Stimulated activated CD4-positive, alpha-beta T cell treated with anti-CD3 and anti-CD28 coated beads, Interleukin-4, amount 100 ng/mL, for 4 hours (primary cell): ENCODE measurements at places on chromosomes 5 and 9.
A peak's percentile ranks its signal among the peaks of the same experiment; 100 is the strongest.

DNA sequence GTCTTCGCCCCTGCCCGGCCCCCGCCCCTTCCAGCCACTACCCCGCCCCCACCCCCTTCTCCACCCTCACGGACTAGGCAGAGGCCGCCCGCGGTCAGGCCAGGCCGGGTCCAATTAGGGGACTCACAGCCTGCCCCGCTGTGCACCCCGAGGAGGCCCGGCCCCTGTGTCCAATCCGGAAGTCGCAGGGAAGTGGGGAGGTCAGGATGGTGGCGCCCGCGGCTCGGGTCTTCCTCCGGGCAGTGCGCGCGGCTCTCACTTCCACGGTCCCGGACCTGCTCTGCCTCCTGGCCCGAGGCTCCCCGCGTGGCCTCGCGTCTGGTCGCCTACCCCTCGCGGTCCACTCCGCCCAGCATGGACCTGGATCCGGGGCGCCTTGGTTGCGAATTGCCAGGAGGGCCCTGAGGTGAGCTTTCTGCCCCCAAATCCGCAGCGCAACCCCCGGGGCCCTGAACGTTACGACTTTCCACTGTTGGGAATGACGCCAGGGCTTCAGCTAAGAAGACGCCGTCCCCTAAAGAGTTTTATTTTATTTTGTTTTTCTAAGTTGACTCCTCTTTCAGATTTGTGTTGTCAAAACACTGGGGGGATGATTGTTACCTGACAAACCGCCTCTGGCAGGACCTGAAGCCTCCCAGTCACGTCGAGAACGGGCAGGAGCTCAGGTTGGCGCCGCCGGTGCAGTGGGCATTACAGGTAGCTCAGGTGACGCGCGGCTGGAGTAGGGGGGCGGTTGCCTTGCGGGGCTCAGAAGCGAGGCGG lies 763 bp upstream of the IRX2 start:
- DNase-seq, result no peak

- DNase-seq, result no peak
Measured at GRCh38 chr9:88746029-88746742, 211.2 kb downstream of the NXNL2 start.

DNA sequence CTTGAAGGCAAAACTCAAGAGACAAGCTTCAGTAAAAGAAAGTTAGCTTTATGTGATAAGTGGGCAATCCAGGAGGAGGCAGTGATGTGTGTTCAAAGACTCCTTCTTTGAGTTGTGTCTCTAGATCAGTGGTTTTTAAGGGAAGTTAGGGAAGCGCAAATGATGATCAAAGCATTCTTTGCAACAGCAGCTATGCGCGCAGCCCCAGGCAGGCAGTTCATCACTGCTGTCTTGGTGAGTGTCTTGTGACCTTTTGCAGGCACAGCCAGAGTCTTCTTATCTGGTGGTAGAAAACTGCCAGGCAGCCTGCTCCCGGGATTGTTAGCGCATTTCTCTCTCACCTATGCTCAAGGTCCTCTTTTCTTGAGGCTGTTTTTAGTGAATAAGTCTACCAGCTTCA lies 40.3 kb upstream of the CLK4 start:
- no peak for DNase-seq

GRCh38 chr5:170329524-170329923 lies 31.9 kb upstream of the LCP2 start:
- DNase-seq, result no peak

DNA sequence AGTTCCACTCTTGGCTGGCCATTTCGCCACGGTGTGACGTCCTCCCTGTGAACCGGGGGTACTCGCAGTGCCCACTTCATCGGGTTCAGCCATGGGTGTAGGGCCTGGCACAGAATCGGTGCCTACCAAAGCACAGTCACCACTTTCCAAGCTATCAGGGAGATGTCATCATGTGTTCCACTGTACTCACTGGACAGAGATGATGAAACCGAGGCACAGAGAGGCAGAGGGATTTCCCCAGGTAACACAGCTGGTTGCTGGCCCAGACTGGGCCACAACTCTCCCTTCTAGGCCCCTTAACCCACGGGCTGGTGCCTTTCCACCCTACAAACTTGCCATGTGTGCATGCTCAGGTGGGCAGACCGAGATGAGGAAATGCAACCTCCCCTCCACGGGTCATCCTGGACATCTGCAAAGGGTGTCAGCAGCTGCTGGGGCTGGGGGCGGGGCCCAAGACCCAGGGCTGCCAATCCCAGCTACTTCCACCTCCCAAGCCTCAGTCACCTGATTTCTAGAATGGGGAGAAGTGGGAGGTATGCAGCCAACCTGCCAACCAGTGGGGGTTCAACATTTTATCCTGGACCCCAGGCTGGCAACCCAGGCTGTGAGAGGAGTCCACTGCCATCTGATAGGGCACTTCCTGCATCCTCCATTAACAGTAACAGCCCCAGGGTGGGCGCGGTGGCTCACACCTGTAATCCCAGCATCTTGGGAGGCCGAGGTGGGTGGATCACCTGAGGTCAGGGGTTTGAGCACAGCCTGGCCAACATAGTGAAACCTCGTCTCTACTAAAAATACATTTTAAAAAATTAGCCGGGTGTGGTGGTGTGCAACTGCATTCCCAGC lies 893 bp upstream of the SH2D3C start:
- no peak for DNase-seq

DNA sequence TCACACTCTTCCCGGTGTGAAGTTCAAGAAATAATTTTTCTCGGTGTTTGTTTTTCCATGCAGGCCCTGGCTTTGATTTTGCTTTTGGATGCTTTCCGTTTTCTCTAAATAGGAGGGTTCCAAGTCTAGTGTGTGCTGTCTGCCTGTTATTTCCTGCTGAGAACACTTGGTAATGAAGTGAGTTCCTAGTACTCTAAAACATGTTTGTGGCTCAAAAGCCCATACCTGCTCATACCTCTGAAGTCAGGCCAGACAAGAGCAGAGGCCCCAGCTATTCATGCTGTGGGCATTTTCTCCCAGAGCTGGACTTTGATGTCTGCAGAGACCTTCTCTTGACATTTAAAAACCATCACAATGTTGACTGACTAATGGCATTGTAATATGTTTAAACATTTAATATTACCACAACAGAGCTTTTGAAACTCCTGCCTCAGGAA lies 211.2 kb downstream of the GOLPH3 start:
- DNase-seq, result no peak

DNA sequence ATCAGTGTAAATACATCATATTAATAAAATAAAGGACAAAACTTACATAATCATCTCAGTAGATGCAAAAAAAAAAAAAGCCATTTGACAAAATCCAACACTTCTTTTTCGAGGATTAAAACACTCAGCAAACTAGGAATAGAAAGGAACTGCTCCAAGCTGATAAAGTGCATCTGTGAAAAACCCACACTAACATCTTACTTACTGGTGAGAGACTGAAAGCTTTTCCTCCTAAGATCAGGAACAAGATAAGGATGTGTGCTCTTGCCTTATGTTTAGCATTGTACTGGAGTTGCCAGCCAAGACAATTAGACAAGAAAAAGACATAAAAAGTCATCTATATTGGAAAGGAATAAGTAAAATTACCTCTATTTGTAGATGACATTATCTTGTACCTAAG lies 120.2 kb upstream of the SAP30L start:
- no peak for DNase-seq

- peak; percentile 53 for DNase-seq
Measured at GRCh38 chr5:98769210-98769958, 4.1 kb upstream of the RGMB start.

GRCh38 chr5:963673-964531 lies 44.7 kb upstream of the NKD2 start:
- DNase-seq, result peak; percentile 13

GRCh38 chr5:88021141-88021540 lies 247.5 kb downstream of the TMEM161B start:
- DNase-seq, result no peak

DNA sequence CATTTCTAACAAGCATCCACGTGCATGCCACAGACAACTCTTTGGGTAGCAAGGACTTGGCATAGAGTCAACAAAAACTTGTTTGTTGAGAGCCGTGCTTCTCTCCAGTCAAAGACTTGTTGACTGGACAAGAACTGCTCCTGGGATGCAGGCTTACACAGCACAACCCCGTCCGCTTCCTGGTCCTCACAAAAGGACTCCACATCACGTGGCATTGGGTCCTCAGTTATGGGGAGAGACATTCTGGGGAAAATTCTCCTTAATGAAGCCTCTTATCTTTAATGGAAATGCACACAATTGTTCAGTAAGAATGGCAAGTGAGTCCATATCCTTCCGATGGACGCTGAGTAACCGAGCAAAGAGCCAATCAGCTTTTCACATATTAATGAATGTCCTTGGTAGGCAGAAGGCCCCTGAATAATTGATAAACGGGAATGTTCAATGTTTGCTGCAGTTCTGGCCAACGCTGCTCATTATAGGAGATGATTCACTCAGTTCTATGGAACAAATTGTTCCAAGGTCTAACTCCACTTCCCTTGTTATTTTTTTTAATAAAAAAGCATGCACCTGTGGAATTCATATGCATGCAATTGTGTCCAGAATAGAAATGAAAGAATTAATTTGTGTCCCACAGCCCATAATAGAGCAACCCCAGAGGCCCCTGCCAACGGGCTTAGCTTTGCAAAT lies 97.0 kb upstream of the ZNF366 start:
- no peak for DNase-seq

DNA sequence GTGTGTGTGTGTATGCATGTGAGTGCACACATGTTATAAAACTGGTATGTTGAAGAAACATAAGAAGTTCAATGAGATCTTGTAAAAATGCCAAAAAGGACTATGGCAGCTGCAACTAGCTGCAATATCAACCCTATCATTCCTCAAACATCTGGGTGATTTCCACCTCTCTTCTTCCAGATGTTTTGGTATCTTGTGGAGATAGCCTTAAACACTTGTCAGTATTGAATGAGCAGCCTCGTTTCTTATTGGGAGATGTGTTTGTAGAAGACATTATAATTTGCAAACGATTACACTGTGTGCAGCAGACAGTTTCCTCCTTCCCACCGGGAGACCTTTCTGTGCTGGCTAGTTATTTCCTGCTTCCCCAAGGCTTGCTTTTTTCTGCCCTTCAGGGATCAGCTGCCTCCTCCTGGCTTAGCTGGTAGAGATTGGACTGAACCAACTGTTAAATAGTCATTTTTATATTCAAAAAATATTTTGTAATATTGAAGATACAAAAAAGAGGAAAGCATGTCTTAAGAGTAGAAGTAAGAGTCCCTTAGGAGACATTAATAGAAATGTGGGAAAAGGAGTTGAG lies 168.4 kb upstream of the MPDZ start:
- no peak for DNase-seq

DNA sequence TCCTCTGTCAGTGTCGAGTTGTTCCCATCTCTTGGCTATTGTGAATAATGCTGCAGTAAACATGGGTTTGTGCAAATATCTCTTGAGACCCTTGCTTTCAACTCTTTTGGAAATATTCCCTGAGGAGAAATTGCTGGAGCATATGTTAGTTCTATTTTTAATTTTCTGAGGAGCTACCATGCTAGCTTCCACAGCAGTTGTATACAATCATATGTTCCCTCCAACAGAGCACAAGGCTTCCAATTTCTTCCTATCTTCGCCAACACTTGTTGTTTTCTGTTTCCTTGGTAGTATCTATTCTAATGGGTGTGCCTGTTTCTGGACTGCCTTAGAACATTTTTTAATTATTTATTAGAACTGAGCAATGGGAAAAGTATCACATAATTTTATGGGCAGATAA lies 23.6 kb upstream of the SHB start:
- no peak for DNase-seq

DNA sequence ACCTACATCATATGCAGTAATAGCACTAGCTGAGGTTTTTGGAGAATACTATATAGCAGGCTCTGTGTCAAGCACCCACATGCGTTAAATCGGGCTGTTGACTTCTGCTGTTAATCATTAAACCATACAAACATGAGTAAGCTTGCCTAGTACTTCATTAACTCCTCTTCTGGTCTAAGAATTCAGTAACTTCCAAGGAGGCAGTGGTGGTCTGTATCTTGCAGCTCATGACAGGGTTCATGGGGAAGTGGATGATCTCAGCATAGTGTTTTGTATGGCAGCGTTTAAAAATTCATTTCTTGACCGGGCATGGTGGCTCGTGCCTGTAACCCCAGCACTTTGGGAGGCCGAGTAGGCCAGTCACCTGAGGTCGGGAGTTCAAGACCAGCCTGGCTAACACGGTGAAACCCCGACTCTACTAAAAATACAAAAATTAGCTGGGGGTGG lies at the start of gene HAVCR1:
Gene HAVCR1 (minus strand): TSS at position 24 of the 447 bp plus-strand sequence. CDS start 1,173 bp downstream, outside the sequence.
- DNase-seq, result no peak

- DNase-seq, result peak; percentile 77
Measured at GRCh38 chr5:1801222-1801966, at the start of gene NDUFS6. Gene NDUFS6 (plus strand): TSS chr5:1801407. CDS start chr5:1801418, 11 bp downstream.
